ENCODE measurements at places on chromosomes 16 and 17.

GRCh38 chr17:4604111-4604644, 19.8 kb downstream of the SMTNL2 start:
- DNase-seq, result peak; percentile 58

DNA sequence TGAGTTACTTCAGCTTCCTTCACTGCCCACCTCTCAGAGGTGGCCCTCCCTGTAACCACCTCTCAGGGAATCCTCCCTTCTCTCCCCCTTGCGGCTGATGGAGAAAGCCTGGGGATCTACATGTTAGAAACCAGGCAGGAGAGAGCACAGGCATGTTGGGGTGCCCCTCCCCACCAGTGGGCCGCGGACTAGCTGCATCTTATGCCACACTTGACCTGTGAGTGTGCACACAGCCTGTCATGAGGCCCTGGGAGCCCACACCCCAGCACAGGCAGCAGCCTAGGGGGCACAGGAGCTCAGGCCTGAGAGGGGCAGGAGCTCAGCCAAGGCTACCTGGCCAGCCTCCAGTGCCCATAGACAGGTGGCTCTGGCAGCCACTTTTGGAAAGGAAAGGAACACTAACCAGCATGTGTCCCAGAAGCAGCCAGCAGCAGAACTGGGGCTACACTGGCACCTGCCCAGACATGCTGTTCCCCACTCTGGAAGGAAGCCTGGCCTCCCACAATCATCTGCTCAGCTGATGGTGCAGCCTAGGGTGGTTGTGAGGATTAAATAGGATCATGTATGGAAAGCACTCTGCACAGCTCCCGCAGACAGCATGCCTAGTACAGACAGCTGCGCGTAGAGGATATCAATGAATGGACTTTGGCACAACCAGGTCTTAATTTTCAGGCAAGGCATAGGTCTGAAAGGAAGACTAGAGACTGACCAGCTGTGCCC, 60.5 kb downstream of the TMEM132E start:
- no peak for DNase-seq

DNA sequence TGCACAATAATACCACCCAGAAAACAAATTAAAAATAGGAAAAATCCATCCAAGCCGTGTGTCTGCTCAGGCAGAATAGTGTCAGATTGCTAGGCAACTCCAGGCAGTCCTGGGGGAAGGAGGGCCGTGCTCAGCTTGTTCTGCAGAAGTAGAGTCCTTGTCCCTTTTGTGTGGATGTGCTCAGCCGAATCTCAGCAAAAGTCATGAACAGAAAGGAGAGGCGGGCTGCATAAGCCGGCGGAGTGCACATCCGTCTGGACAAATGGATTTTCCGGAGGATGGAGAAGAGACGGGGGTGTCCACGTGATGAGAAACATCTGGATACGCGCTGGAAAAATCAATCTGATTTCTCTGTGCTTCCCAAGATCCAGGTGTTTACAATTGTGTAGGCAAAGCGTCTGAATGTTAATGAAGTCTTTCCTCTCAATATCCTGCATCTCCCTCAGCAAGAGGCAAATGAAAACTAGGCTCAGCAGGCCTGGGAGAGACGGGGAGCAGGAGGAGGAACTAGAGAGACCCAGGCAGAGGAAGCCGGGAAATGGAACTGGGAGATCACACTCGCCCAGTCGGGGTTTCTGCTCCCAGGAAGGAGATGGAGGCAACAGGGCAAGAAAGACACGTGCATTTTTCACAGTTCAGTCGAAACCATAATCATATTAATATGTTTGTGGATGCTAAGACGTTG, 7.7 kb upstream of the RBFOX3 start:
- DNase-seq, result no peak

GRCh38 chr17:72137161-72137560, 16.3 kb downstream of the SOX9 start:
- no peak for DNase-seq

- no peak for DNase-seq
Measured at GRCh38 chr17:3759597-3760216, 36.0 kb downstream of the HASPIN start.

- DNase-seq, result no peak
Measured at GRCh38 chr17:55154101-55154500, 110.7 kb upstream of the HLF start.

GRCh38 chr16:53744449-53744848, 40.5 kb downstream of the FTO start:
- DNase-seq, result no peak

DNA sequence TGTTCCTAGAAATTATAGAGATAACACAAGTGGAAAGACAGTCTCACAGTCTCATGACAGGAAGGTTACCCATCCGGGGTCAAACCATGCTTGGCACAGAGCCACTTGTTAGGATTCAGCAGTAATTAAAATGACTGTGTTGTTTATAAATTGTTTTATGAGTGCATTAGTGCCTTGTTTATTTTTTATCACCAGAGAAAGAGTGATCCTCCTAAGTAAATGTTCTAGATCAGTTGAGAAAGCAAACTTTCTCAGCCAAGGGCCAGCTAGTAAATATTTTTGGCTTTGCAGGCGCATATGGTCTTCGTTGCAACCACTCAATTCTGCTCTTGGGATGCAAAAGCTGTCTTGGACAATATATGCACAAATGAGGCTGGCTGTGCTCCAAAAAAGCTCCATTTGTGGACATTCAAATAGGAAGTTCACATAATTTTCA, 253.9 kb upstream of the CACNG5 start:
- peak; percentile 31 for DNase-seq

DNA sequence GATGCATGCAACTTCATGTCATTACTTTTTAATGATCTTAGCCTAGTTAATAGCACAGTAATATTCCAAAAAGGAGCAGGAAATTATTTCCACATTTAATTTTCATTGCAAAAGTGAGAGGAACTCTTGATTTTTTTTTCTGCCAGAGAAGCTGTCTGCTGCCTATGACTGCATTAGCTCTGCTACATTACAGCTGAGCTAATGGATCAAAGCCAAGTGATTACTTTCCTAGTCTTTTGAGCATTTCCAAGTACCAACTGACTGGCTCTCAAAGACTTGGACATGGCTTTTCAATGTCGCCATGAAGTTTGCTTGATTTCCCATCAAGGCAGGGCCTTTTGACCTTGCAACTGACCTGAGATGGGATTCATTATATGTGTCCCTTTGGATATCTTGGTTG, 356.6 kb upstream of the XYLT1 start:
- no peak for DNase-seq

GRCh38 chr16:85839681-85840240, 40.3 kb downstream of the COX4I1 start:
- DNase-seq, result no peak

DNA sequence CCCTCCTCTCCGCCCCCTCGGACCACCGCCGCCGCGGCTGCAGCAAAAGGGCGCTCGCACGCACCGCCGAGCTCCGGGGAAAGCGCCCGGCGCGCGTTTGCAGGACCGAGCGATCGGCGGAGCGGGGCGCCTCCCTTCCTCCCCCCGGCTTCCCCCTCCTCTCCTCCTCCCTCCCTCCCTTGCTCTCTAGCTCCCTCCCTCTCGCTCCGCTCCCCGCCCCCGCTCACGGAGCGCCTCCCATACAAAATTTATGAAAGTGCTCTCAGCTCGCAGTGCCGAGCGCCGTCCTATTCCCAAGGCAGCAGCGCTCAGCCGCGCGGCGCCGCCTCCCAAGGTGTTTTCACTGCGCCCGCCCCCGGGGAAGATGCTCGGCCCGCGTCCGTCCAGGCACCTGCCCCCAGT, at the start of gene RTN4RL1:
Gene RTN4RL1, minus strand, starts transcription at position 115 of the 402 bp plus-strand sequence. CDS start 469 bp downstream, outside the sequence.
- no peak for DNase-seq

GRCh38 chr16:63776034-63776433, 1345.8 kb downstream of the CDH11 start:
- DNase-seq, result no peak

GRCh38 chr17:77497578-77497934, 356.8 kb downstream of the SEC14L1 start:
- no peak for DNase-seq

GRCh38 chr16:66901626-66902025, 17.1 kb downstream of the CDH16 start:
- DNase-seq, result no peak

DNA sequence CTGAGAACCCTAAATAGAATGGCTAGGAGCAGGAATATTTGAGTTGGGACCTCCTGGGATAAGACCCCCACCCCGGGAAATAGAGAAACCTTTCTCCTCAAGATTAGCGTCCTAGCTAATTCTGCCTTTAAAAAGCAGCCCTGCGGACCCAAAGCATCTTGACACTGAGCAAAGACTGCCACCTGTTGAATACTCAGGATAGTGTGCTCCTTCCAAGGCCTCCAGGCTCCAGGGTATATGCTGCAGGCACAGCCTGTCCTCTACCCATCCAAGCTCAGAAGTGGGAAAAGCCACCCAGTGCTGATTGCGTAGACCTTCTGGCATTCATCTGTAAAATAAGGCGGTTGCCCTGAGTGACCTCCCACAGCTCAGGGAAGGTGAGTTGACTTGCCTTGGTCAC, 456.2 kb upstream of the DYNLRB2 start:
- peak; percentile 31 for DNase-seq

DNA sequence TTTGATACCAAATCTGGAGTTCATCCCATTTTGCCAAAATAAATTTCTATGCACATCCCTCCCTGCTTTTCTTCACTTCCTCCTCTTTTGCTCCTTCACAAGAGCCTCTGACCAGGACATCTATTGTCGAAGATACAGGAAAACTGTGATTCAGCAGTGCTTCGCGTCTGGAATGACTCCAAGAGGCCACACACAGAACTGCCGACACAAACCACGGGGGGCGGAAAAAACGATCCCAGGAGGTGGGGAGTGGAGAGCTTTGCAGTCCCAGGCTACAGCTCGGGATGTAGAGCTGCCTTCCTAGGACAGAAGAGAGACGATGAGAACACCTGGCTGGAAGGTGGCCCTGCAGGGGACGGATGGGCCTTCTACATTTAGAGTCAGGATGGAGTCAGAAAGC, 102.8 kb downstream of the XYLT1 start:
- DNase-seq, result no peak

DNA sequence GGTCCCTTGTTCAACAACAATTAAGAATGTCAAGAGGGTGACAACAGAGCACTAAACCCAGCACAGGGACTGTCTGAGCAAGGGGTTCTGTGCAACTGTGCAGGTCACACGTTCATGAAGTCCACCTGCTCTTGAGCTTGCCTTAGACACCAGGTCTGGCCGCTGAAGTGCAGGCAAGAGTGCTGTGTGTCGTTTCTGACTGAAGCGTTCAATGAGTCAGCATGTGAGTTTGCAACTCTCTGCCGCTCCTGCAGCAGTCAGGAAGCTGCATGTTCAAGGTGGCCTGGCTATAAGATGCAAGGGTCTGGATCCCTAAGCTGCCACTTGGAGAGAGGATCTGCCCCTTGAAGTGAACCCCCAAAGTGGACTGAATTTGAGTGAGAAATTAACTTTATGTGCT, 332.7 kb upstream of the HSBP1 start:
- no peak for DNase-seq

DNA sequence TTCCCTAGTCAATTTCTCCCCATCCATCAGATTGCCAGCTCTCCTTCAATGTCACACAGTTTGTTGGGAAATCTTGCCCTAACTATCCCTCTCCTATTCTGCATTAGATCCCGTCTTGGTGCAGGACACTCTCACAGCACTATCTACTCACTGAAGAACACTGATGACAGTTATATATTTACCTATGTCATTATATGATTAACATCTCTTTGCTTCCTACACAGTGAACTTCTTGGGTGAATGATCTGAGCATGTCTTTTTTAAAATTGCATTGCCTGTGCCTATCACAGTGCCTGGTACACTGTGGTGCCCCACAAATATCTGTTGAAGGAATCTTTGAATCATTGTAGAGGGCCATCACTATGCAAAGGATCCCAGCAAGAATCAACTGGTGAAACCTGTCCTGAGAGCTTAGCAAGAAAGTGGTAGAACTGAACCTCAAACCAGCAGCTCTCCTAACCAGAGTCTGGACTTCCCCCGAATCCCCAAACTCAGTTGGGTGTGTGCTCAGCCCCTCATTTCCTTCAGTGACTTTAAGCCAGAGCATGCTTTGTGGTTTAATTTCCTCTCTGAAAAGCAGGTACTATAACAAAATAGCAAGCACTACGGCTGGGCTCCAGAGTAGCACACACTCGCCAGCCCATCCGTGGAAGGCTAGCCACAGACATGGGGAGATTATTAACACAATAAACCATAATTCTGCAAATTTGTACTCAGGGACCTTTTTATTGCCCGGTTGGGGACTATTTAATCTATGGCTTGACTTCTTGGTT, 680.7 kb upstream of the SALL1 start:
- DNase-seq, result no peak

DNA sequence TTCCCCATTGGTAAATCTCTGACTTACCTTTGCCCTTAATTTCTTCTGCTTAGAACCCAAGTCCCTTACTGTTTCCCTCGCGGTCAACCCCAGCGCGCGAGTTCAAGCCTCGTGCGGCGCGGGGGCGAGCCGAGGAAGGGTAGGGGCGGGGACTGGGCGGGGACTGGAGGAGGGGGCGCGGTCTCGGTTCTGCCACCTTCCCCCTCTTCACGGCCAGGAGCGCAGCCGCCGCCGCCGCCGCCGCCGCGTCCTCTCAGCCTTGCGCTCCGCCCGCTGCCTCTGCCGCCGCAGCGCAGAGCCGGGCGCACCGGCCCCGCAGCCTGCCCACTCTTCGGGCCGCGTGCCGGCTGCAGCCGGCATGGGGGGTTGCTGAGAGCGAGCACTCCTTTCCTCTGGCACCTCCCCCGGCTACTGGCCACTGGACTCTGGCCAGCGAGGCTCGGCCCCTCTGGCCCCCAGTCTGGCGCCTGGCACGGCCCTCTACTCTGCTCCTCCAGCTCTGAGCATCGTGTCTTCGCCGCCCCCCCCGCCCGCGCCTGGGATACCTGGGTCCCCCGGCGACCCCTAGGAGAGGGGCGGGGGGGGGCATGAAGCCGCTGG, at the start of gene RAPGEFL1:
Gene RAPGEFL1, plus strand, starts transcription at position 196 of the 600 bp plus-strand sequence. Its CDS starts 392 bp downstream, at position 588.
- peak; percentile 85 for DNase-seq

DNA sequence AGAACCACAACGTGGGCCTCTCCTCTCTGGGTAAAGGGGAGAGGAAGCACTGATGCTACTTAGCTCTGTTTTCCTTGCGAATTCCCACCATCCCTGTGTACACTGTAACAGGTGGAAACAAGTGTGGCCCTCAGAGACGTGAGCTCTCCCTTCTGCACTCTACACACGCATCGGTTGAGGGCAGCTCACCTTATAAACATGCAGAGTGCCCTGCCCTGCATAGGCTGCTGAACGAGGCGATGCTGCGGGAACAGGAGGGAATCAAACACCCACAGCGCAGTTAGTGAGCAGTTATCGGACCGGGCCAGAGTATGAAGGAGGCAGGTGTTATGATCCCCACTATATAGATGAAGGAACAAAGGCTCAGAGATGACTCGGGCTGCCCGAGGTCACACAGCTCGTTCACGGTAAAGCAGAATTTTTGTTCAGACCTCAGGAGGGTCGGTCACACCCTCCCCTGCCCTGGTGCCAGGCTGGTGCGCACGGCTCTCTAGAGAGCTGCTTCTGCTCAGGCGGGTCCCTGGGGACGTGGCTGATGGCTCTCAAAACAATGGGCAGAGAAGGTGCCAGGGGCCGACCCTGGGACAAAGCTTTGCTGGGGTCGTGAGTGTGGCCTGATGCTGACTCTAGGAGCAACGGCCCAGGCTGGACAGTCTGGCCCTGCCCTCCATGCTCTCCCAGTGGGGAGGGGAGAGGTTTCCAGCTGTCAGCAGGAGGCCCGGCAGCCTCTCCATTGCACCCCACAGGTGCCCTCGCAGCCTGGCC, 68.5 kb downstream of the RPH3AL start:
- DNase-seq, result no peak

GRCh38 chr17:81858170-81858966, 2.0 kb downstream of the P4HB start:
- no peak for DNase-seq

GRCh38 chr17:16994631-16995030, 22.7 kb upstream of the TNFRSF13B start:
- no peak for DNase-seq
